SHP77 (cell line): ENCODE measurements at places on chromosomes 3 and 15.
A peak's percentile ranks its signal among the peaks of the same experiment; 100 is the strongest.

DNA sequence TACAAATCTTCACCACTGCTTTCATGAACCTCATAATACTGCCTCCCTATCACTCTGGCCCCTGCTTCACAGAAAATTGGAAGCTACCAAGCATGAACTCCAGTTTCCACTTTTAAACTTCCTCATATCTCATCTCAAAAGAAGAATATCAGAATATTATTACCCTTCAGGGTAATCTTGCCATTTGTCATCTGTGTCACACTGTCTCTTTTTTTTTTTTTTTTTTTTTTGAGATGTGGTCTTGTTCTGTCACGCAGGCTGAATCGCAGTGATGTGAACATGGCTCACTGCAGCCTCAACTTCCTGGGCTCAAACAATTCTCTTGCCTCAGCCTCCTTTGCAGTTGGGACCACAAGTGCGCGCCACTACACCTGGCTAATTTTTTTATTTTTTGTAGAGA lies 80.4 kb upstream of the TCF12 start:
- DNase-seq = no peak

GRCh38 chr3:37921025-37921424 lies 59.3 kb downstream of the CTDSPL start:
- DNase-seq = no peak

DNA sequence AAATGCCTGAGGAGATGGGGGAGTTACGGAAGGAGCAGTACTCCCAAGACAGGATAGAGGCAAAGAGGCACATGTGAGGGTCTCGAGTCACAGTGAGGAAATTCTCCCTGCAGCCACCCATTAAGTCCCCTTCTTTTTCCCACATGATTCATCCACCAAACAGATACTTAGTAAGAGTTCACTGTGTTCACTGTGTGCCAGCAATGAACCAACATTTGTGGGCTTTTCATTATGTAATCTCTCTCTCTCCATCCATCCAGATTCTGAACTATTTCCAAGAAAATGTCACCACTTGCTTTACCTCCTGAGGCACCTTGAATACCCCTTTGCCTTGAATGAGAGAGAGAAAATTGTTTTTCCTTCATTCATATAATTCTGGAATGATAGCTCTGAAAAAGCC lies 24.6 kb upstream of the LRRFIP2 start:
- no peak for DNase-seq

GRCh38 chr3:195441476-195441991 lies 1.3 kb downstream of the ACAP2 start:
- DNase-seq = peak; percentile 4
